Stimulated activated CD8-positive, alpha-beta memory T cell treated with anti-CD3 and anti-CD28 coated beads, Interleukin-7, amount 100 ng/mL, for 48 hours (primary cell): ENCODE measurements at places on chromosomes 1 and 21.

GRCh38 chr1:208007319-208007937 lies 96.5 kb upstream of the CD34 start:
- no peak for DNase-seq

DNA sequence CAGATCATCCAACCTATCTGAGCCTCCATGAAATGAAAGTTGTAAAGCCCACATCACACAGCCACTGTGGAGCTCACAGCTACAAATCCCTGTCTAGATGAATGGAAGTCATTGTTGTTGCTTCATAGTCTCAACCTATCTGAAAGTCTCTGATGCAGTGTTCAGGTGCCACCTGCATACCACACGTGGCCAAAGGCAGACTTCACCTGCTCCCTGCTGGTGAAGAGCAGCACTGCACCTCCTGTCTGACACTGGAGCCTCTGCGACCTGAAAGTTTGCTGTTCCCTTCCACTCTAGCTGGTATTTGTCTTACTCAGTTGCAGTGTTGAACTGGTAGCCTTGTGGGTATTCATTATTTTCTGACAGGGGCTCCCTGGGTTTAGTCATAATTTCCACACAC lies 18.4 kb downstream of the LORICRIN start:
- no peak for DNase-seq

GRCh38 chr1:2135941-2136340 lies 58.6 kb downstream of the FAAP20 start:
- DNase-seq: no peak

DNA sequence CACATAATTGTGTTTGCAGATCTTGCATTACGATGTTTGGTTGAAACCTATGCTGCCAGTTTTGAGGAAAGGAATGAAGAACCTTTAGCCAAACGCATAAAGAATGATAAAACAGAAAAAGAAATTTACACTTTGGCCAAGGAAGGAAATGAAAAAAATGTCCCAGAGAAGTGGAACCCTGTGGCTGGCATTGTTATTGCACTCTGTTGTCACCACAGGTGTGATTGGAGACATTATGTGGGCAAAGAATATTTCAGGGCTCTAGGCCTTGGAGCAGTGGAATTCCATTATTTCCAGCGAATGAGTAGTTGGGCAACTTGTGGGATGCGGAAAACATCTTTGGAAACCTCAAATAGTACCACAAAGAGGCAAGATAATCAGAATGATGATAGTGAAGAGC lies 14.9 kb downstream of the TRMT13 start:
- no peak for DNase-seq

GRCh38 chr1:71135571-71135970 lies 54.7 kb upstream of the ZRANB2 start:
- no peak for DNase-seq

DNA sequence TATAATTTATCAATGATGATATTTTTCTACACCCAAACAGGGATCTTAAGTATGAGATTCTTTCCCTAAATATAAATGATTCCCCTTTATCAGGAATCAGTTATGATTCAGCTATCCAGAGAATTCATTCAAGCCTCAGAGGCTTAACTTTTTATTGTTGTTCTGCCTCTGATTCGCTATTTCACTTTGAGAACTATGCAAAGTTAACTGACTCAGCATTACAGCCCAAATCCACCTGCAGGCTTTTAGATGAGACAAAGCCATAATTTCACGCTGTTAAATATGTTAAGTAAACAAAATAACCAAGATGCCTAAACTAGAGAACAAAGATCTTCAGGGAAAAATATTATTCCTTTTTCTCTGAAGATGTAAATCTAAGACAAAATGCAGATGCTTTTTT lies 8.5 kb downstream of the SCYL3 start:
- no peak for DNase-seq

DNA sequence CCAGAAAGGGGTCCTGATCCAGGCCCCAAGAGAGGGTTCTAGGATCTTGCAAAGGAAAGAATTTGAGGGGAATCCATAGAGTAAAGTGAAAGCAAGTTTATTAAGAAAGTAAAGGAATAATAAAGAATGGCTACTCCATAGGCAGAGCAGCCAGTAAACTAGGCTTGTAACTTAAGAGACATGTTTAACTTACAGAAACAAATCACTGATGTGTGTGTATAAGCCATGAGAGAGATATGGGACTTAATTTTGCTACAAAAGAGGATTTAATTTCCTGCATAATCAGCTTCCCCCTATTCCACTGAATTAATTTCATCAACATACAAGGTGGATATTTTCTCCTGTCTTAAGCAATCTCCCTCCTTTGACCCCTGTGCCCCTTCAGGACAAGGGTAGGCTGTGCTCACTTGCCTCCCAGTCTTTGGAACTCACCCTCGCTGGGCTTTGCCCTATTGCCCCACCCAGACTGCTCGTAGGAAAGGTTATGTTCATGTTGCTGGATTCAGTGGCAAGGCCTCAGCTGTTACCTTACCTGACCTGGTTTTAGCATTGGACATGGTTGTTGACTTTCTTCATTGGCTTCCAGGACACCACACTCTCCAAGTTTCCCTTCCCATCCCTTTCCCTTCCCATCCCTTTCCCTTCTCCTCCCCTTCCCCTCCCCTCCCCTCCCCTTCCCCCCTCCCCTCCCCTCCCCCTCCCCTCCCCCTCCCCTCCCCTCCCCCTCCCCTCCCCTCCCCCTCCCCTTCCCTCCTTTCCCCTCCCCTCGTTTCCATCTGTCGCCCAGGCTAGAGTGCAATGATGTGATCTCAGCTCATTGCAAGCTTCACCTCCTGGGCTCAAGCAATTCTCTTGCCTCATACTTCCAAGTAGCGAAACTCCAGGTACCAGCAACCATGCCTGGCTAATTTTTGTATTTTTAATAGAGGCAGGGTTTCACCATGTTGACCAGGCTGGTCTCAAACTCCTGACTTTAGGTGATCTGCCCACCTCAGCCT lies 44.6 kb downstream of the TBCE start:
- no peak for DNase-seq

DNA sequence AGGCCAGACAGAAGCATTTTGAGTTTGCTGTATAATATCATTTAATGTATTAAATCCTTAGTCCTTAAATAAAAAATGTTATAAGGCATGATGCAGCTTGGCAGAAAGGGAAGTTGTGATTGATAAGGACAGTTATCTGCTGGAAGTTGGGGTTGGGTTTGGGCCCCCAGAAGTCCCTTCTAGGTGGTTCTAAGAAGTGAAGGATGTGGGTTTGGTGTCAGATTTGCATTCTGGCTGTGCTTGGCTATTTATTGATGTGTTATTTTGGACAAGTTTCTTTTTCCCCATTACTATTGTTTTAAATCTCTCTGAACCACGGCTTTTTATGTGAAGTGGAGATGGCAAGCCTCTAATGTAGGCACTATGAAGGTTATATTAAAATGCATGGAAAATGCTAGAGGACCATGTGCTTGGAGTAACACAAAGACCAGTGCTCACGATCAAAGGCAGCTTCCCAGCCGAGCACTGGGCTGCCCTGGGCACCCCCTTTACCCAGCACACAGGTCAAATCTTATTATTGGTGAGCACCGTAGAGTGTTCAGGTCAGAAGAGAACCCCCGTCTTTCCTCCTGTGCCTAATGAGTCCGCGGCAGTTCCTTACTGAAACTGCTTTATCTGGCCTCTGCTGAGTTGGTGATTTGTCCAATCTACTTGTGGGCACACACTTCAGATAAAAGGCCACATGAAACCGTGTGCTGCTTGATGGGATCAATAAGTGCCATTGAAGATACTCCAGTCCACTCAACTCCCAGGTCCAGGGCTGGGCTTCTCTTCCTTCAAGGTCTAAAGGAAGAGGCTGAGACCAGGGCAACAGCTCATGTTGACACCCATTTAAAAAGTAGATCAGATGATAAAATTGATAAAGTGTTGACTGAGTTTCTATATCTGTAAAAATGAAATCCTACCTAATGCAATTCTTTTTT lies 212.0 kb downstream of the PRDM2 start:
- no peak for DNase-seq

GRCh38 chr1:110508028-110508940 lies 10.7 kb downstream of the KCNA10 start:
- DNase-seq: no peak
